ENCODE measurements at places on chromosomes 6 and 20.

DNA sequence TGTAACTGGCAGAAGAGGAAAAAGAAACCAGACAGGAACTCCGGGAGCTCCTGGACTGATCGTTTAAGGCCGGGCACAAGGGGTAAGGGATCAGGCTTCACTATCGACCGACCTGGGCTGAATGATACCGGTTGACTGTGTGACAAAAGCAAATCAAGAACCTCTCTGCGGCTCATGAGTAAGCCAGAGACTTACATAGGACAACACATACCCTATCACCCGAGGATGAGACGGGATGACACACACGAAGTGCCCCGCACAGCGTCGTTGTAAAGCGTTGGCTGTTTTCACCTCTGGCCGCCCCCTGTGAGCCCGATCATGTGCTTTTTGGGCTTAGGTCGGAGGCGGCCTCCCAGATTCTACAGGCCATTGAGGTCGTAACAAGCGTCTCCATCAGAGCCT, 695 bp upstream of the TGIF2 start:
- no peak for DNase-seq

GRCh38 chr6:170180671-170181337, 110.1 kb downstream of the DLL1 start:
- DNase-seq = no peak

DNA sequence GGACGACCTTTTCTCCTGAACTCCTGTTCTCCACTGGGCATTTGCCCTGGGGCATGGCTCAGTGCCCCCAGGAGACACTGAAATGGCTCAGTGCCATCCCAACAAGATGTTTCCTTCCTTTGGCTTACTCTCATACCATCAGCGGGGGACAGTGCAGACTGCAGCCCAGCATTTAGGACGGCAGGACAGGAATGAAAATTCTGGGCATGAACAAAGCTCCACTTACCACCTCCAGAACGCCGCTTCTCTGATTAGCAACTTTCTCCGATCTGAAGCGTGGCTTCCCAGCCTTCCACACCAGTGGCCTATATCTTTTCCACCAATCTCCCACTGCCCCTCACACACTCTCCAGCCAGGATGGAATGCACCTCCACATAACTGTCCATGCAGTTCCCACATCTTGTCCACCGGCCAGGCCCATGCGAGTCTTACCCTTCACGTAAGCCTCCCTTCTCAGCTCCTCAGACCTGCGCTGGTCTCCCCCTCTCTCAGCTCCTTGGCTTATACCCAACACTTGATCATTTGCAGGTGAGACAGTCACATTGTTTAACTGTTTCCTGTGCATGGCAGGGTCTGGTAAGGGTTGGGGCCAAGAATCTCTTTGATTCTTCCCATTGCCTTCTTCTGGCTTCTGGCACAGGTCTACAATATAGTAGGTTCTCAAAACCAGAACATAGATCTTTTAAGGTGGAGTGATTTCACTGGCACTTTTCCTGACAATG, 114.5 kb downstream of the FYN start:
- no peak for DNase-seq

DNA sequence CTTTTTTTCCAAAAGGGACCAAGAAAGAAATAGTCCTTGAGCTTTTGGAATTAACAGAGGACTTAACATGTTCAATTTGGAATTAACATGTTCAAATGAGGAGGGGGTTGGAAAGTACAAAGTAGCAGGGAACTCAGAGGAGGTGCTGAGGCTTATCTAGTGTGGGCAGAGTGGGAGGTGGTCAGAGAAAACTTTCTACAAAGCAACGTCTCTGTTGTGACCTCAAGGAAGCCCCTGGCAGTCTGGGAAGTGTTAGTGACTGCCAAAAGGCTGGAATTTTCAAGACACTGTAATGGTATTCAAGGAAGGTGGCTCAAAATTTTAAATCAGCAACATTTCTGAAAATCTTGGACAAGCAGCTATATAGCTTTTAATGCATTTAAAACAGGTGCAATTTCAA, 7.3 kb downstream of the ECI2 start:
- no peak for DNase-seq

DNA sequence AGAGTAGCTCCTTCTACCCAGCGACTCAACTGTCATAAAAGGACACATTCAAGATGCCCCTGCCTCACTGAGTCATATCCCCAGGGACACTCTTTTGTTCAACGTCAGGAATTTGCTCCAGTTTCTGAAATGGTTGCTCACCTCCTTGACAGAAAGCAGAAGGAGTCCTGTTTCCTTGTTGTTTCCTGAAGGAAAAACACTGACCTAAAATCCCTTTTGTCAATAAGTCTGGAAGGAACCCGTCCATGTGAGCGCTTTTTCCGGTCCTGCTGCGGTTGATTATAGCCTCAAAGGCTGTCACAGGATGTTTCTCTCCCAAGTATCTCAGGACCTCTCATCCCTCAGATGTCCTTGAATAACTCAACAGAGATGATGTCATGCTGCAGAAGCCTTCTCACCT, 113.6 kb upstream of the PLEKHG1 start:
- DNase-seq = no peak

DNA sequence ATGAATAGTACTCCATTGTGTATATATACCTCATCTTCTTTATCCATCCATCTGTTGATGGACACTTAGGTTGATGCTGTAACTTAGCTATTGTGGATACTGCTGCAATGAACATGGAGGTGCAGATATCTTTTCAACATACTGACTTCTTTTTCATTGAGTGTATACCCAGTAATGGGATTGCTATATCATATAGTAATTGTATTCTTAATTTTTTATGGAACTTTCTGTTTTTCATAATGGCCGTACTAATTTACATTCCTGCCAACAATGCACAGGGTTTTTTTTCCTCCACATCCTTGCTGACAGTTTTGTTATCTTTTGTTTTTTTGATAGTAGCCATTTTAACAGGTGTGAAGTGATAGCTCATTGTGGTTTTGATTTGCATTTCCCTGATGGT, 5.2 kb downstream of the CCN2 start:
- DNase-seq = no peak

DNA sequence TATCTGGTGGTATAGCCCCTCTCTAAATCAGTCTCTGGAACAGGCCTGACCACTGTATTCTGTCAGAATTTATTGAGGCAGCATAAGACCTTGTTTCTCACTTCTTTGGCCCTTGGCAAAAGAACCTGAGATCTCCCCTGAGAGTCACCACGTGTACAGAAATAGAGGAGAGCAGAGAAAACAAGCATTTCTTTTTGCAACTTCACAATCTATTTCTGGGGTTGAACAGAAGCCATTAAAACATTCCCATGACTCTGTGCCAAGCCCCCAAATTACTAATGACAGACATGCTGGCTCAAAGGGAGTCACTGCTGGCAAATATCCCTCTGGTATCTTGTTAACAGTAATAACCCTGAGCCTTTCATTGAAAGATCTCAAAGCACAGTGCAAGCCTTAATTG, 395.3 kb downstream of the MAFB start:
- no peak for DNase-seq

DNA sequence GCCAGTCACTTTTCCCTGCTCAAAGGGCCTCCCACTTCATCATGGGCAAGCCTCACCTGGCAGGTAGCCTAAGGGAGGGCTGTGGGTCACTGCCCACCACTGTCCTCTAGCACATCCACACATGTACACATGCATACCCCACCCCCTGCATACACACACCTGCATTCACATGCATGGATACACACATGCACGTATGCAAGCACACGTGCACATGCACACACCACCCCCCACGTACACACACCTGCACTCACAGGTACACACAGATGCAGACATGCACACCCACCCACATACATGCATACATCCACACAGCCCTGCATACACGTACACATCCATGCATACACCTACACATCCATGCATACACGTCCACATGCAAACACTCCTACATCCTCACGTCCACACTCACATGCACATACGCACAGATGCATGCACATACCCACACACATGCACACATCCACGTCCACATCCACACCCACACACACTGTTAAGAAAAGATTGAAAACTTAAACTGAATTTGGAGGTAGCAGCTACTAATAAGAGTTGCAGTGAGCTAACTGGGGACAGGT, 14.0 kb upstream of the EXOC2 start:
- DNase-seq = no peak

- DNase-seq = no peak
Measured at GRCh38 chr20:56616716-56617115, 12.4 kb upstream of the TFAP2C start.

- peak; percentile 17 for DNase-seq
Measured at GRCh38 chr20:49660912-49661311, 52.8 kb downstream of the B4GALT5 start.

All from DMS79 (cell line).